MCF 10A (cell line): ENCODE measurements at places on chromosomes 1 and 21.

DNA sequence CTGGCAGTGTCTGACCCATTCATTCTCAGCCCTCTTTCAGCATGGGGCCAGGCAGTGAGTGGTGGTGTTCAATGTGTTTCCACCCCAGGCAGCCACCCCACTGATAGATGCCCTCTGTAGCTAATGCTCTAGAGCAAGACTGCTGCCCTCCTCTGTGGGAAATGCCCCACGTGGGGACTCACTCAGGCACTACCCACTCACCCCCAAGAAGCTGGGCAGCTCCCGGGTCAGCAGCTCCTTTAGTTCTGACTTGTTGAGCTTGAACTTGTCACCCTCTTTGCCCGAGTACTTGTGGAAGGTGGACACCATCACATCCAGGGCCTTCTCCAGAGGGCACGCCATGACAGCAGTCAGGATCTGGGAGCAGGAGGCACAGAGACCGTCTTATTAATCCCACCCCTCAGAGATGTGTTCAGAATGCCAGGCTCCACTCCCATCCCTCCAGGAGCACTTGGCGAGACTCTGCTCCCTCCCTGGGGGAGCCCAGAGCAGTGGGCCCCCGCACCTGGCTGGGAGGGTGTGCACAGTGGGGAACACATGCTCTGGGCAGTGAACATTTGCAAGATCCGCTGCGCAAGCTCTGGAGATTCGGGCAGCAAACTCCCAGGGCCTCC, 1.0 kb downstream of the S100A4 start:
- DNase-seq = no peak

- no peak for DNase-seq
Observed at GRCh38 chr1:93784538-93784937, 94.5 kb downstream of the DNTTIP2 start.

GRCh38 chr1:201694608-201695335, 134.2 kb upstream of the IPO9 start:
- no peak for DNase-seq

DNA sequence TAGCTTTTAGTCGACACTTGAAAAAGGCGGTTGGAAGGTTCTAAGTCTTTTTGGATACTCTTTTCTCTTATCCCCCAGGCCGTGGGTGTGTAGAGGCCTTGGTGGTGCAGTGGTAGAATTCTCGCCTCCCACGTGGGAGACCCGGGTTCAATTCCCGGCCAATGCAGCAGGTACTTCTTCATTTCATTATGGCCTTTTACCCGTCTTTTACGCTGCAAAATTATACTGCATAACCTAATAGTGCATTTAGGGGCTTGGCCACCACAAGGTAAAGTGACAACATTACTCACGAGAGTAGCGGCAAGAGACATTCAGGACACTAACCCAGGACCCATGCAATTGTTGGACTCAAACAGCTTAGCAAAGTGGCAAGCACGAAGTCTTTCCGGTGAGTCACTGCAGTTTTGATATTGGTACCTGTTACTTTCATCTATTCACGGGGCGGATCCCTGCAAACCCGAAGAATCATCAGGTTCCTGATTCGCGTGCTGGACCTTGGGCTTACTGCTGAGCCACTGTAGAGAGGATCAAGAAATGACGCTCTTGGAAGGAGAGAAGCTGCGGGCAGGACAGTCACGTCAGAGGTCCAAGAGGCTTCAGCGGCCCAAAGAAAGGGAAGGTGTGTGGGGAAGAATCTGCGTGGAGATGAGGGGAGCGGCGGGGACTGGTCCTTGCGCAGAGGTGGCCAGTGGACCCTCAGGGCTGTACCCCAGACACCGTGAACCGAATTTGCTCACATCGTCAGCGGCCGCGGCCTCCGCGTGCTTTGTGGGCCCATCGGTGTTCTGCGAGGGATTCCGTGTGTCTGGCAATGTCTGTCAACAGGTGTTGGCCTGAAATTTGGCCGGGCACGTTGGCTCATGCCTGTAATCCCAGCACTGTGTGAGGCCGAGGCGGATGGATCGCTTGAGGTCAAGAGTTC, 12.9 kb upstream of the RNU1-4 start:
- DNase-seq = peak; percentile 35

DNA sequence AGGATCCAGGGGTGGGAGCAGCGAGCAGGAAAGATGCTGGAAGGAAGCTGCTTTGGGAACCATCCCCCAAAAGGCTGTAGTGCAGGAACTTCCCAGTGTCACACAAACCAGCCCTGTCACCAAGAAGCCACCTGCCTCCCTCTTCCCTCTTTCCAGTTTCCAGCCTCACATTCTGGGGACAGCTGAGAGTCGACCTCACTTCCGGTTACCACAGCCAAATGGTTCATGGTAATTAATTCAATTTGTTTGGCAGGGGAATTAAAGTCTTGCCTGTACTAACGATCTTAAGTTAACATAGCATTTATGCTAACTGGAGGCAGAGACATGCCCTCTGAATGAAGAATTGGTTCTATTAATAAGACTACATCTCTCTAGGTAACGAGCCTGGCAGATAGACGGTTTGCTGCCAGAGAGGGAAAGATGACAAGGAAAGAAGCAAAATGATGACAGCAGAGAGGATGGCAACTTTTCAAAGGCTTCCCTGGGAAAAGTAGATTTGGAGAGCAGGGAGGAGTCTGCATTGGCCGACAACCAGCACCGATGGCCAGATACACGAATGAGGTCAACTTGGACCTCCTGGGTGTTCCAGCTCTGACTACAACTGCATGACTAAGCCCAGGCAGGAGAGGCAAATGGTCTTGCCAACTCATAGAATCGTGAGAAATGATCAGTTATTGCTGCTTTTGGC, 64.1 kb downstream of the TMCO4 start:
- peak; percentile 78 for DNase-seq

DNA sequence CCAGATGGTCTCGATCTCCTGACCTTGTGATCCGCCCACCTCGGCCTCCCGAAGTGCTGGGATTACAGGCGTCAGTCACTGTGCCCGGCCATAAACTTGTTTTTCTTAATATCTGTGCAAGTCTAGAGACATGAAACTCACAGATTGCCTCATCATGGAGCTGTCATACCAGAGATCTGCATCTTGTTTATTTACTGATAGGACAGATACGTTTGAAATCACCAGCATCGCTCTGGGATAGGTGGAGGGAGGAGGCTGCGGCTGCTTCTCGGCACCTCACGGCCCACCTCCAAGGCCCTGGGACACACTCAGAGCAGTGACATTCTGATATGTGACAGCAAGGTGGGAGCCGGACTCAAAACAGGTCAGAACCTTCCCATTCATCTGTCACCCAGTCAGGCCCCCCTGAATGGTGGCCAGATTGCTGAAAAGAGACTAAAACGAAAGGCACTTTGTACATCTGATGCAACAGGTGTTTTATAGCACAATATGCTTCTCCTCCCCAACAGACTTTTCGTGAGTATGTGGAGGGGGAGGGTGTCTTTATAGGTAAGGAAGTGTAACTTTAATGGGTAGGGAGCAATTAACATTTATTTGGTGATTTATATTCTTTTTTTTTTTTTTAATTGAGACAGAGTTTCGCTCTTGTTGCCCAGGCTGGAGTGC, 18.1 kb upstream of the LSM10 start:
- DNase-seq = no peak

- DNase-seq = no peak
Observed at GRCh38 chr1:110174961-110175360, 24.7 kb downstream of the SLC6A17 start.
